ENCODE measurements at places on chromosomes 2 and 18.

DNA sequence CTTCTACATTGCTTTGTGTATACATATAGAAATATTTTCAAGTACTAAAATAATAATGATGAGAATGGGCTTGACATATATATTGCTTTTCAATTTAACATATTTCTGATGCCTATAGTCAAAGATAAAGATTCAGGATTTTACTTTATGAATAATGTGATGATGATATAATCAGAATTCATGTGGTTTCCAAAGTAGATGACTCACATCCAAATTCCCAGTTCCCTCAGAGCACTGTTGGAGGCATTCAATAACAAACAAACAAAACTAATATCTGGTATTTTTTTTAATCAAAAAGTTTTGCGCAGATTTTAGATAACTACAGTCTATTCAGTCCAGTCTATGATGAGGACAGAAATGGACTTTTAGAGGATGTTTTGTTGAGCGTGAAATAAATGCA is 2094.5 kb upstream of the CELF4 start:
- no peak for DNase-seq

DNA sequence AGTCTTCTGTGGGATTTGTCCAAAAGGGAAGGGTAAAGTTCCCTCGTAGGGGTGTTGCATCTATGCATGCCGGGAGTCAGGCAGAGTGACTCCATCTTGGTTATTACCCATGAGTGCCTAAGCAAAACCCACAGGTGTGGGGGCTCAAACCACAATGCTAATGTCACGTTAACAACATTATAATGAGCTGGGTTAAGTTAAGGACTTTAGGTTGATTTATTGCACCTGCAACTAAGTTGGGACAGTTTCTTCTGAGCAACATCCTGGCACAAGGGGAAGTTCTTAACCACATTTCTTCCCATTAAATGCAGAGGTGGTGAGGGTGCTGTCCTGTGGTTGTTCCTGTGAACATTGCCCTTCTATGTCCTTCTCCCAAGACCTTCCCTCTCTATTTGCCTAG is 1596.8 kb upstream of the SLC39A10 start:
- DNase-seq: no peak

DNA sequence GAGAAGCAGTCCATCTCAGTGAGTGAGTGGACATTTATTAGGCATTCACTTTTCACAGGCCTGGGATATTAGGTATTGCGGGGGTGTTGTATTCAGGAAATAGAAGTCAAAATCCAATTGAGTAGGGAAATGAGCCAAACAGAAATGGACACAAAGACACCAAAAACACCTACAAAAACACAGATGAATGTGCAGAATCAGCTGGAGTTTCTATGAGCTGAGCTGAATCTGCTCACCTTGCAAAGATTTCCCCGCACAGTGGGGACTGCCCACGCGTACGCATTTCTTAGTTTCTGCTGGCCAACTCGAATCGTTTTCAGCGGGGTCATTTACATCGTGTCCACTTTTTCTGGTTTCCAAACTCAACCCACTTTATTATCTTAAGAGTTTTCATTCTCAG is 160.0 kb downstream of the BCL2 start:
- no peak for DNase-seq

GRCh38 chr2:239964399-239965185 is 60.5 kb downstream of the NDUFA10 start:
- no peak for DNase-seq
